ENCODE measurements at places on chromosomes 2 and 18.
A peak's percentile ranks its signal among the peaks of the same experiment; 100 is the strongest.

GRCh38 chr18:59048378-59048777 is 91.3 kb upstream of the SEC11C start:
- peak; percentile 6 for DNase-seq

DNA sequence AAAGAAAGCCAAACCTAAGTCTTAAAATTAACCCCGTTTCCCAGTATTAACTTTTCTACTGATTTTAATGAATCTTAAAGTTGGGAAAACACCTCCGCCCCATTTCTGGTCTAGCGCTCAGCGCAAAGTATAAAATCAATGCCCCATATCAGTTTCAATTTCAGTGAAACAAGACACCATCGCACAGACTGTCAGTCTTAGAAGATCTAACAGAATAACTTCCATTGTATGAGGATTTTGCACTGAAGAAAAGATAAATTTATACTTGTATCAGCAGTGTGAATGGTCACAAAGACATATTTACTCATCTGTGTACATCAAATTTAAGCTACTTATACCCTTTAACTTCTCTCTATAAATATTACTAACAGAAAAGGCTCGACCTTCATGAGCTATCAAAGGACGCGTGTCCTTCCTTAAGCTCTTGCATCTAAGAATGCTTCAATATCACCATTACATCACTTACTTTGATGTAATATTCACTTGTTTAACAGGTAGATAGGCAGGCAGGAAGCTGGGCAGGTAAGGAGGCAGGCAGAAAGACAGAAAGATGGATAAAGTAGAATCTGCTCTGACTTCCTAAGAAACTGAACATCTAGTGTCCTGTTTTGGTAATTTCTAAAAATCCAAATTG is 183.0 kb downstream of the TCF4 start:
- no peak for DNase-seq

GRCh38 chr18:59419386-59419785 is 60.3 kb upstream of the LMAN1 start:
- no peak for DNase-seq

DNA sequence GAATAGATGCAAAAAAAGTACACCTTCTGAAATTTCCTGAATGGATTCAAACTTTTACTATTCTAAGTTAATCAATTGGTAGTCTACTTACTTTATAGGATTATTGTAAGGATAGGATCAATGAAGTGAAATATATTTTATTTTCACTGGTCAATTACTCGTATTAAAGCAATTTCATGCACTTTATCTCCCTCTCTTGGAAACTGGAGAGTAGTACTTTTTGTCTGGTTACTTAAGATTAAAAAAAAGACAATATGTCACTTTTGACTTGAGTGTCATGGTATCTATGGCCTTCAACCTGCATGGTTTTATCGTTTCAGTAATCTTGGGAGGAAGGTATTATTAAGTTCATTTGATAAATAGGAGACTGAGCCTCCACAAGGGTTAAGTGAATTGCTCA is 1.0 kb upstream of the KYNU start:
- peak; percentile 55 for DNase-seq

DNA sequence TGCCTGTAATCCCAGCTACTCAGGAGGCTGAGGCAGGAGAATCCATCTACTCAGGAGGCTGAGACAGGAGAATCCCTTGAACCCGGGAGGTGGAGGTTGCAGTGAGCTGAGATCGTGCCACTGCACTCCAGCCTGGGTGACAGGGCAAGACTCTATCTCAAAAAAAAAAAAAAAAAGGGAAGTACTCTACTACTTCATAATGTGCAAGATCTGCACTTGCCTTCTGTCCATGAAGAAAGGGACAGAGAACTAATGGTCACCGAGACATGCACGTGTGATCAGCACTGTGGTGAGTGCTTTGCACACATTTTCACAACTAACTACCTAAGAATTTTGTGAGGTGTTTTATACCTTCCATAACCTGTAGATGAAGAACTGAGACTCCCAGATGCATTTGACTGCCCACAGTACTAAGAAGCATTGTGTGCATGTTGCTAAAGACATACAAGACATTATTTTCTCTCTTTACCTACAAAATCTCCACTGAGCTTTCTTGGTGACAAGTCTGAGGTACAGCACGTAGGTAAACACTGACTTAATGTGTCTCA is 784.8 kb upstream of the ID2 start:
- DNase-seq: peak; percentile 44

- peak; percentile 87 for DNase-seq
Observed at GRCh38 chr18:63131106-63131958, 188.2 kb downstream of the BCL2 start.

GRCh38 chr18:49648811-49649210 is 87.0 kb downstream of the LIPG start:
- peak; percentile 8 for DNase-seq

DNA sequence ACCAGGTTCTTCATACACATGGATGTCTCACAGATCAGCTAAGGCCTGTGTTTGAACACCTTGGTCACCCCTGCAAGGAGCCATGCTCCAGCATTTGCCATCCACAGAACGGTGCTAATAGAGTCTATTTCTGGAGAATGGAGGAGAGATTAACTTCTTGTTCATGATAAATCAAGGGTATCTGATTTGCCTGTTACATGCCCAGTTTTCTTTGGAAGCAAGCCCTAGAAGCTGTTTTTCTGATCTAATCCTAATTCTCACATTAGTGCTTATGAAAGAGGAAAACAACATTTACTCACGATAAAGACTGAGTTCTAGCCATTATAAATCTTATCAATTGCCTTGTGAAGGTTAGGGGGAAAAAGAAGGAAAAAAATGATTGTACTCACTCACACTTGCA is 119.6 kb upstream of the DTNA start:
- no peak for DNase-seq

DNA sequence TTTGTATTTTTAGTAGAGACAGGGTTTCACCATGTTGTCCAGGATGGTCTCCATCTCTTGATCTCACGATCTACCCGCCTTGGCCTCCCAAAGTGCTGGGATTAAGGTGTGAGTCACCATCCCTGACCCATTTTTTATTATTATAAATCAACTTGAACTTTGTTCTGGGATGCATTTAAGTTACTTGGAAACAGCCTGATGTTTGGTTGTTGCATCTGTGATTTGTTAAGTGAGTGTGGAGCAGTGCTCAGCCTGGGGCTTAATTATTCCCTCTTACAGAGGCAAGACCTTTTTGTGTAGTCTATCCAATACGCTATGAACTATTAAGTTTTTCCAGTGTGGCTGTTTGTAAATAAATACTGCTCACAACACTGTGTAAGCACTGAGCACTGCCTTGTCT is 32.6 kb downstream of the MTA3 start:
- DNase-seq: no peak

DNA sequence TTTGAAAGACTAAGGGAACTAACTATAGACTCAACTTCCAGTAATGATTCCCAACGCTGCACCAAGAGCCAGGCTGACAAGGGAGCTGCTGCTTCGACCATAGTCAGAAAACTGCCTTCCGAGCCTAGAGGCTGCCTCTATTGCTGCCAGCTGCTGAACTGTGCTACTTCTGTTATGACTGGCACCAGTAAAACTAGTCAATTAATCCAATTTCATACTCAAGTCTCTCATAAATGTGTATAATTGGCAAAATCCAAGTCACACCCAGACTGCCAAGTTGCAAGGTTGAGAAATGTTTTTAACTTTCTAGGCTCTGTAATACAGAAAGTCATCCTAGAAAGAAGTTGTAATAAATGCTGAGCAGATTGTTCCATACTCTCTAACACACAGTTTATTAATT is 117.4 kb downstream of the SPOPL start:
- no peak for DNase-seq

DNA sequence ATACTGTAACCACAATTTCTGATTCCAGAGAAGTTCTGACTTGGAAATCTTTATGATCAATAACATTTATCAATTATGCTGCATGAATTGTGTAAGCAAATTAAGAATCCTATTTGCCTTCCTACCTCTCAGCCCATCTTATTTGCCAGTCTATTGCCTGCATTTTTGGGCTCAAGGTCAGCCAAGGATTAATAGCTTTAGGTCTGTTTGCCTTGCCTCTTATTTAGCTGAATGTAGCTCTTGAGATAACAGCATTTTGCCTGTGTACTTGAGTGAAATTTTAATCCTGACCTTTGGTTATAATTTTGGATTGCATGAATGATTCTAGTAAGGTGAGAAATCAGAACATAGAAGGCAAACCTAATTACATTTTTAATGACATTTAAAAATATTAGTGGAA is 51.2 kb downstream of the MYO3B start:
- no peak for DNase-seq

- DNase-seq: peak; percentile 77
Observed at GRCh38 chr2:99555404-99555803, 65.6 kb upstream of the REV1 start.

GRCh38 chr2:181973171-181973783 is 12.4 kb upstream of the PPP1R1C start:
- DNase-seq: no peak

GRCh38 chr2:46230115-46230571 is 67.1 kb upstream of the EPAS1 start:
- DNase-seq: peak; percentile 71

GRCh38 chr2:206820807-206821206 is 55.4 kb downstream of the FASTKD2 start:
- DNase-seq: no peak

Data from hematopoietic multipotent progenitor cell treated with erythropoietin and hydrocortisone succinate and interleukin-3 and kit ligand, for 4 days (in vitro differentiated cells).